ENCODE measurements at places on chromosomes 2 and 18.
A peak's percentile ranks its signal among the peaks of the same experiment; 100 is the strongest.

GRCh38 chr2:191105082-191105481 lies 45.7 kb downstream of the STAT4 start:
- DNase-seq: no peak

GRCh38 chr2:215355801-215356200 lies 43.9 kb downstream of the ATIC start:
- DNase-seq: no peak

DNA sequence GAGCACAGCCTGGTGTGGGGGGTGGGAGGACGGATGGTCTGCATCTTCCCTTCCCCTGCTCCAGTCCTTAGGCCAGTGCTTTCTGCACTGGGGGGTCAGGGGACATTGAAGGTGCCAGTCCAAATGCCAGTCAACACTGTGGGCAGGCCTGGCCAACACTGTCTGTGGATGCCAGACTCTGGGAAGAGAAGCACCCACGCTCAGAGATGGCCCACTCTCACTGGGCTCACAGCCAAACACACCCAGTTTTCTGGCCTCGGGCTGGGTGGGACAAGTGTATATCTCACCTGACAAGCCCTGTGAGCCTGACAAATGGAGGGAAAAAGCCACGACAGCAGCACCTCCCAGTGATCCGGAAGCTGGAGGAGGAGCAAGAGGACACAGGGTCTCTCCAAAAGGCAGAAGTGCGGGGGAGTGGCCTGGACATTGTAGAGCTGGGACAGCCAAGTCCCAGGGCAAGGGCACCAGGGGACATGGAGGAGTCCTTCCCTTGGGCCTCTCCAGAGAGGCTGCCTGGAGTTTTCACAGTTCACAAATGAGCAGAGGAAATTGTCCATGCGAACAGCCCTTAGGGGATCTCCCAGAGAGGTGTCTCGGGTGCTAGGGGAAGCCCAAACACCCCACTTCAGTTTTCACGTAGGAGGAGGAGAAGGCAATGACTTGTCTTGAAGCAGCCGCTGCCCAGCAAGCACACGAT lies 79.3 kb downstream of the SDC1 start:
- DNase-seq: peak; percentile 11

DNA sequence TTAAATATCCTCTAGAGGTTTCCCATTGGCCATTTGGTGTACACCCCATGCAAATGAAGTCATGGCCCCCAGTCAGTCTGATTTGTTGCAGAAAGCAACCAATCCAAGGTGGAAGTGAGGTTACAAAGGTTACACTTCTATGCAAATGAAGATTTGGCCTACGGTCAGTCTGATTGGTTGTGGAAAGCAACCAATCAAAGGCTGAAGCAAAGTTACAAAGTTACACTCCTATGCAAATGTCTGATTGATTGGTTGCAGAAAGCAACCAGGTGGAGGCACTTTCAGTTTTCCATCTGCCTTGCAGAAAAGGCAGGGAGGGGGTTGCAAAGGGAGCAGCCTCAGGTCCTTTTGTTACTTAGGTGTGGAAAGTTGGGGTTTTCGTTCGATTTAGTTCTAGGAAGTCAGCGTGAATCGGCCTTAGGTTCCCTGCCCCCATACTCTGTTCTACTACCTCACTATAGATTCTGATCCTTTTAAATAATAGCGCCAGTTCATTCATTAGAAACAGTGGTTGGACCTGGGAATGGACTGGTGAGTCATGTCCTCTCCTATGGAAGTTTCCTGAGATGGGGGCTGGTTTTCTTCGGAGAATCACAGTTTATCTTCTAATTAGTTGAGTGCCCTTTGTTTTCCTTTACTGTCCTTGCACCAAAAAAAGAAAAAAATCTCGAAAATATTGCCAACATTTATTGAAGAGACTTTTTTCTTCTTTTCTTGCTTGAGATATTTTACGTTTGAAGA lies 279.5 kb downstream of the AGAP1 start:
- no peak for DNase-seq

DNA sequence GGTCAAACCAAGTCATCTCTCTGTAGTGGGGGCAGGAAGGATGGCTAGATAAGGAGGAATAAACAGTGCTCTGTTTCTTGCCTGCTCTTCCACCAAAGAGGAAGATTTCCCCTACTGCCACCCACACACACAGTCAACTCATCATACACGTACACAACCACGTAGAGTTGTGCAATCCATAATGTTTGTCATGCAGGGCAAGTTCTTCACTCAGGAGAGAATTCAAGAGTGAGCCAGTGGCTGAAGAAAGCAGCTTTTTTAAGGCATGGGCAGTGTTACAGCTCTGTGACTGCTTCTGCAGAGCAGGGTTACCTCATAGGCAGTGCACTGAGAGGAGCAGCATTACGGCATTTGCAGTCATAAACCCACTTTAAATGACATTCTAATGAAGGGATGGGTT lies 283.0 kb downstream of the RND3 start:
- no peak for DNase-seq

- no peak for DNase-seq
Observed at GRCh38 chr2:48339451-48339850, 190.5 kb upstream of the STON1 start.

DNA sequence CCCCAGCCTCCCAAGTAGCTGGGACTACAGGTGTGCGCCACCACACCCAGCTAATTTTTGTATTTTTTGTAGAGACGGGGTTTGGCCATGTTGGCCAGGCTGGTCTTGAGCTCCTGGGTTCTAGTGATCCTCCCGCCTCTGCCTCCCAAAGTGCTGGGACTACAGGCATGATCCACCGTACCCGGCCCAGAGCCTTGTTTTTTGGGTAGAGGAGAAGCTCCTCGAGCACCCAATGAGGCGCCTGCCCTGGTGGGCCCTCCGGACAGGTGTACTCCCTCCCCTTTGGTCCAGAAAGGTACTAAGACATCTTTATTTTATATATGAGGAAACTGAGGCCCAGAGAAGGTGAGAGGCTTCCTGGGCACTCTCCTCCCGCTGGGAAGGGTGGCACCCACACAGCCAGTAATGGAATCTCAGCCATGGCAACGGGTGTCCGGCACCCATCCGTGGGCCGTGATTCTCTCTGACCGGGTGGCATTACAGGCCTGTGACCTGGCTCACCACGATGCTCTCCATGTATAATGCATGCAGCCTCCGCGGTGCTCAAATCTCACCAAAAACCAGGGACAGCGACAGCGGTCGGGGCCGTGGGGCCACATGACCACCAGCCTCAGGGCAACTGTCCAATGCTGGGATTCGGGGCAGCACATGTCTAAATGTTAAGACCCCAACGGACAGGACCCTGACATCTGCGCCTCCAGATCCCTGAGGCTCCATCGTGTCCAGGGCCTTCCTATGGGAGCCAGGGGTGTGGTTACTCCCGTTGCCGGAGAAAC lies 16.8 kb upstream of the KLHL30 start:
- DNase-seq: no peak

GRCh38 chr2:189673661-189674373 lies 653 bp upstream of the ANKAR start:
- peak; percentile 18 for DNase-seq

DNA sequence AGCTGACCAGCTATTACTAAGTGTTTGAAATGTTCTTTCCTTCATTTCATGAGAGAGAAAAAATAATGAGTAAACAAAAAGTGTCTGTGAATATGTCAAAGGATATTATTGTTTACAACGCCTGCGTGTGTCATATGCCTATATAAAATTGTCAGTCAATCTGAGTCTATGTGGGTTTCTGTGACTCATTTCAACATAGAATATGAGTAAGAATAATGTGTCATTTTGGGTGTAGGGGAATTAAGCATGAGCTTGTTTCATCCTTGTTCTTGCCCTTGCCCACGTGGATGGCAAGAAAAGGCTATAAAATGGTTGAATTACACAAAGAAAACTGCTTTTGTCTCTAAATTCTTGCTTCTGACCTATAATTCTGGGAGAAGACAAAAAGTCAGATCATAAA lies 466.0 kb downstream of the PTH2R start:
- no peak for DNase-seq

- DNase-seq: no peak
Observed at GRCh38 chr2:197030090-197030489, 103.6 kb upstream of the PGAP1 start.

DNA sequence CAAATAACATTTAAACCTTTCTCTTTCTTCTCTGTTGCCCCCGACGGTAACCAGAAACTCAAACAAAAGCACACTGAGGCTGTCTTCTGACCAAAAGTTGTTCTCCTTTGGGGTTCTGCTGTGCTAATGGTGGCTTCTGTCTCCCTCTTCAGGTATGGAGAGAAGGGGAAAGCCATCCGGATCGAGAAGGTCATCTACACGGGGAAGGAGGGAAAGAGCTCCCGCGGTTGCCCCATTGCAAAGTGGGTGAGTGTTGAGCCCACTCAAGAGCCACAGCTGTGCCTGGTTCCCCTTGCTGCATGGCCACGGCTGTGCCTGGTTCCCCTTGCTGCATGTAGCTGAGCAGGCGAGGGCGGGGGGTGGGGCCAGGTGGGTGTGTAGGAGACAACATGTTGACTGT lies 67.4 kb downstream of the BOLA3 start:
- DNase-seq: no peak

GRCh38 chr18:12658426-12659138 lies 675 bp upstream of the SPIRE1 start:
- DNase-seq: no peak

- no peak for DNase-seq
Observed at GRCh38 chr2:217451666-217452065, 551.1 kb downstream of the TNS1 start.

DNA sequence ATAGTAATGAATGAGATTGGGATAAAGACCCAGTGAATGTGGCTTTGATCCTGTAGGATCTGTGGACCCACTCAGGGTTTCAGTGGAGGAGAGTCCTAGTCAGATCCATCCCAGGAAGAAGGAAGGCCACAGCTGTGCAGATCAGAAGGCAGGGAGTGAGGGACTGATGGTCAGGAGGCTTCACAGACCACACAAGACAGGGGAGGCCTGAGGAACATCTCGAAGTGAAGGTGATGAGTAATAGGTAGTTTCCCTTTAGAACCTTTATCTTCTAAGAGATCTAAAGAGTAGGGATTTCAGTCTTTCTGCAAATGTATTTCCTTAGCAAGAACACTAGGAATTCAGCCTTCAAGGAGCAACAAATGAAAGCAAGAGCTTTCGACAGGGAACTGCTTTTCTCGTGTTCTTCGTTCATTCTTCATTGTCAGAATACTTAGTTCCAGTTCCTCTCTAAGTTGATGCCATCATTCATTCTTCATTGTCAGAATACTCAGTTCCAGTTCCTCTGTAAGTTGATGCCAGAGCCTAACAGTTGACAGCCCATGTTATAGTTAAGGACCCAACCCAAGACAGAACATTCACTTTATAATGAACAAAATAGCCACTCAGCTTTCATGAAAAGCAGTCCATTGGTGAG lies 150.2 kb upstream of the EPAS1 start:
- DNase-seq: no peak

DNA sequence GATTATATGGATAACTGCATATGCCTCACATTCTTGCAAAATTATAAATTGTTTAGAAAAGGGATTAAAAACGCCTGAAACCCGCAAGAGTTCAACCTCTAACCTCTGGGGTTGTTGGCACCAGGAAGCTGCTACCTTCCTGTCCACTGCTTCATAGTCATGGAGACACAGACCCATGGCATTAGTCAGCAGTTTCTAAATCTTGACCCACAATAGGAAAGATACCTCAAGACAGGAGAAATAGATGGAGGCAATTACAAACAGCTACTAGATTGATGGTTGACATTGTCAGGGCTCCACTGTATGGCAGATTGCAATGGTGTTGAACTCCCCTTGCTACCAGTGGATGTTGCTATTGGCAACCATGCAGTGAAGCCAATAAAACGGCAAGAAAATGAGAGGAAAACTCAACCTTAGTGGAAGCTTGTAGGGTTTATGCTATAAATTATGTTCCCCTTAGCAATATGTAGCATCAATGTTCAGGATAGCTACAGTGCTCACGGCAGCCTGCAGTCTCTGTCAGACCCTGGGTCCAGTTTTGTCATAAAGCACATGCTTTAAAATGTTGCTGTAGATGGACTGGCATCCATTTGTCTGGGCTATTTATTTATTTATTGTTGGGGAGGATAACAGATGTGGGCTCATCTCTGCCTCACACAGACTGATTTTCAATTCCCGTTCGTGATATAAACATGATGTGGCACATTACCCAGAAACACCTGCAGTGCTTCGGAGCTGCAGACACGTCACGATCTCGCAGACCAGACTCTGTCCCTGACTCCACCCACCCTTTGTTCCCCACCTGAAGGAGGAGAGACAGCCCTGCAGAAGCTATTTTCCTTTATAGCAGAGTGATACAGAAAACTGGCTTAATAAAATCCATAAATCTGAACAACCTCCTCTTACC lies 233.4 kb downstream of the AGPS start:
- peak; percentile 34 for DNase-seq

- DNase-seq: no peak
Observed at GRCh38 chr2:32835148-32835547, 111.6 kb upstream of the LTBP1 start.

- DNase-seq: no peak
Observed at GRCh38 chr2:180520206-180520605, 460.2 kb upstream of the UBE2E3 start.

DNA sequence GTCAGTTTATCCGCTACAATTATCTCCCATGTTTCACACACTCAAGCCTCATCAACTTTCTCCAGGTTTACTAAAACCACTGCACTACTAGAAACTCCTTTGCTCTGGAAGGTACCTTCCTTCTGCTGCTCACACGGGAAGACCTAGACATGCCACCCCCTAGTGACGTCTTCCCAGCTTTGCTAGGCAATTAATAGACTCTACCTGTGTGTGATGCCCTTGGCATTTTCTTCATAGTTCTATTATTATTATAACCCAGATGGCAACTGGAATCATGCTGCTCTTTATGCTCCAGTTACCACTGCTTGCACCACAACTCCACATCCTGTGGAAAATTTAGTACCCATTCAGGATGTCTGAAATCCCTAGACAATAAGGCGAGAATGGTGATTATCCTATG lies 42.4 kb downstream of the CACNB4 start:
- no peak for DNase-seq

GRCh38 chr2:161104054-161104553 lies 56.1 kb upstream of the TANK start:
- DNase-seq: peak; percentile 14

DNA sequence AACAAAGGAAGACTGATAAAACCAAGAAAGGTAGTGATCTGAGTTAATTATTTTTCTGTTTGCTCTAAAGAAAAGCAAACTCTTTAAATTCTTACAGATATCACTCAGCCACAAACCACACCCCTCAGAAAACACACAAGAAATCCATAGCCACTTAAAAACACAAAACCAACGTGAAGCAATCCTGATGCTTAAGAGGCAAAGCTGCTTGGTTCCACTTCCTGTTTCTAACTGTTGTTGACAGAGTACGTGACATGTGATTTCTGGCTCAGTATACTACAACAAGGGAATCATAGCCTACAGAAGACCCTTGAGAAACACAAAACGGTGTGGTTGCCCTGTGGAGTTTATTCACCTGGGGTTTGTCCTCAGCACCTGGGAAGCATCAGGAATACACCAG lies 240.9 kb upstream of the APCDD1 start:
- peak; percentile 69 for DNase-seq
